ENCODE measurements at places on chromosomes 7 and 10.

DNA sequence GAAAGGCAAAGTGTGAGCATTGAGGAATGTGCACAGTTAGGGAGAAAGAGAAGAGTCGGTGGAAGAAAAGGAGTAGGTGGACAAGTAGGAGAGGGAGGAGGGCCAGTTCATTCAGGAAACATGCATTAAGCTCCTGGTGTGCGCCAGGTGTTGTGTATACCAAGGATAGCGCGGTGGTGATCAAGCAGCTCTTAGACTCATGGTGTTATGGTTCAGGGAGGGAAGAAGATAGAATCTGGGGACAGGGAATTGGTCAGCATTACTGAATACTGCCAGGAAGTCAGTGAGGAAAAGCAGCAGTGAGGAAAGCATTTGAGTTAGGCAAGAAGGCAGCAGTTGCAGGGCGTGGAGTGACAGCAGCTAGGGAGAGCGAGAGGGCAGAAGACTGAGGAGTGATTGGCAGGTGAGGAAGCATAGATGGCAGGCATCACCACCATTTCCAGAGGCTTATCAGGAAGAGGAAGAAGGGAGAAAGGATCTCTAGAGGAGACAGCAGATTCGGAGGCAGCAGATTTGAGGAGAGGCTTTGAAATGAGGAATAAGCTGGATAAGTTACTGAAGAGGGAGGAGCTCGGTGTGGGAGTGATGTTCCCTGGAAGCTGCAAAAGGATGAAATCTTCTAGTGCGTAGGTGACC lies 265.6 kb downstream of the GFRA1 start:
- DNase-seq = no peak

DNA sequence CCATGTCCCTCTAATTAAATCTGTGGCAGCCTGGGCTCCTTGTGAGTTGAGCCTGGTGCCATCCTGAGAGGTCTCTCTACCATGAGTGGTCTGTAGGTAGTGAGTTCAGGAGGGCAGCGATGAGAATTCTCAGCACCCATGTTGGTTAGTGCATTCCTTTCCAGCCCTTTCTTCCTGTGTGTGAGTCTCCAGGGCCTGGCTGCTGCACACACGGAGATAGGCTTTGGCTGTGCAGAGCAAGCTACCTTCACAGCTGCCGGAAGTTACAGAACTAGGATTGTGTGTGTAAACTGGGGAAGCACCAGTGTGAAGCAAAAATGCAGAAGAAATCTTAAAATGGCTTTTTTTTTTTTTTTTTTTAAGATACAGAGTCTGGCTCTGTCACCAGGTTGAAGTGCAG lies 358.6 kb downstream of the PAXIP1 start:
- DNase-seq = no peak

DNA sequence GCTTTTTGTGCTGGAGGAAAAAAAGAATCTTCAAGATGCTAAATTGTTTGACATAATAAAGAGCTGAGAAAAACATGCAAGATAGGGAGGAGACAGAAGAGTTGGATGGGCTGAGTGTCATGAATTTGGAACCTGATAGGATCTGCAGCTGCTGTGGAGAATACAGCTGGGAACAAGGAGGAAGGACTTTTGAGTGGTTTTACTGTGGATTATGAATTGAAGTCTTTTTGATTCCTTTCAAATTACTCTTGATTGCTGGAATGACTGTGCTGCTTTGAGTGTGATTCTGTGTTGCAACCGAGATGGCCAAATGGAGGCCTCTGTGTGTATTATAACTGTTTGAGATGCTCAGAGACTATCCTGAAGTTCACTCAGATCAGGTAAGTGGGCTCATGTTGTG lies 4.0 kb downstream of the EFCAB10 start:
- DNase-seq = no peak

DNA sequence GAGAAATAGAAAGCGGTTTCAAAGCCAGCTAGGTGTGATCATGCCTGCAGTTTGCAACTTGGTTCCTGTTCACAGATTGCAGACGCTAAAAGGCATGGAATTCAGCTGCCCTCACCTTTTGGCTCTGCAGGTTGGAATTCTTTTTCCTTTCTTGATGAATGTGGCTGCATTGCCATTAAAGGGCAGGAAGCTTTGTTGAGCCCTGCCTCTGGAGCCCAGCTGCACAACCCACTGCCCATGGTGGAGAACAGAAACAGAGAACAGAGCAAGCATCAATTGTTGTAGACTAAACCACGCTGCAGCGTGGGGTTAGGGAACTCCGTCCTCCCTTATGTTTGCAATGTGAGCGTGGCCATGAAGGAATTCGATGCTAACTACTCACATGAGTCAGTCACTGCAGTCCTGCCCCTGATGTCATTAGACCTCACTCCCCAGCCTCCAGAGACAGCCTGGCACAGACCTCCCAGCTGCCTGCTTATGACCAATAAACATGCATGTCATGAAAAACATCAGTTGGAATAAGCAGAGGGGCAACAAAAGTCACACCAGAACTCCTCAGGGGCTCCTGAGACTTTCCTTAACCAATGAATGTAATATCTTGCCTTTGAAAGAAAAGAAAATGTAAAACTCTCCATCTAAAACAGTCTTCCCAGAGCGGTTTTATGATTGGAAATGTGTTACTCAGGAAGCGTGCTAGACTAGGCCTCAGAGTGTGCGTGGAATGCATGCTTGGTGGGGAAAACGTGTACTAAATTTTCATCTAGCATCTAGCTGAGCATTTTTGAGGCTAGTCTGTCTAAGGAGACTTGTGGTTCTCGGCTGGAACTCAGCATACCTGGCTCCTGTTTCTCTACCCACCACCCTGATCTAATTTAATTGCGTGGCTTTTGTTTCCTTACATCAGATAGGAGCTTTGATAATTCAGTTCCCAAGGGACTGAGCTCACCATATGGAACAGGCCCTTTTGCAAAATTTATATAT lies 232.2 kb downstream of the KIAA1217 start:
- no peak for DNase-seq

DNA sequence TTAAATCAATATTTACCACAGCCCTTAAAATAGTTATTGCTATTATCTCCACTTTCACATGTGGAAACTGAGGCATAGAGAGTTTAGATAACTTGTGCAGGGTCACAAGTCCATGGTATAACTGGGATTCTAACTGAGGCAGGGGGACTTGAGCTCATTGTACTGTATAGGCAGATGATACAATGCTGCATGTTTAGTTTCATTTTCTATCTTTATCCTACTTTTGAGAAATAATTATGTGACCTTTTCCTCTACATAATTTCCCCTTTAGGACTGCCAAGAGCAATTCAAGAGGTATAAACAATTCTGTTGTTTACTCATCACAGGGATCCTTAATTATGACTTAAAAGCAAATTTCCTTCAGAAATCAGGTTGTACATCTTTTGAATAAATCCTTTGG lies 193.1 kb downstream of the SUGCT start:
- no peak for DNase-seq

GRCh38 chr7:89809291-89809690 lies 345.0 kb upstream of the STEAP1 start:
- no peak for DNase-seq

DNA sequence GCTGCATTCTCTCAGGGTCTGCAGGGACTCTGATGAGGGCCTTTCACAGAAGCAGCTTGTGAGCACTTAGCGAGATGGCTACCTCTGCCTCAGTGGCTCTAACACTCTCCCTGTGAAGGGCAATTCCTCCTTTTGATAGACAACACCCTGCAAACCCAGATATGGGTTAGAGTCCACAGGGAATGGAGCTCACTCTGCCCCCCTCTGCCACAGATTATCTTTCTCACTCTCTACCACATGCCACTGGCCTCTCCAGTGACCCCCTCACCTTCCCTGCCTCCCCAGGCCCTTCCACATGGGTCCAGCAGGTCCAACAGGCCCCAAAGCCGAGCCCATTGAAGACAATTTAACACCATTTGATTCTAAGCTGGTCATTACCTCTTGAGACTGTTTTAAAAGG lies 72.1 kb downstream of the CCDC3 start:
- no peak for DNase-seq

- no peak for DNase-seq
These were observed 382.9 kb upstream of the NPVF start for GRCh38 chr7:25611196-25611595.

DNA sequence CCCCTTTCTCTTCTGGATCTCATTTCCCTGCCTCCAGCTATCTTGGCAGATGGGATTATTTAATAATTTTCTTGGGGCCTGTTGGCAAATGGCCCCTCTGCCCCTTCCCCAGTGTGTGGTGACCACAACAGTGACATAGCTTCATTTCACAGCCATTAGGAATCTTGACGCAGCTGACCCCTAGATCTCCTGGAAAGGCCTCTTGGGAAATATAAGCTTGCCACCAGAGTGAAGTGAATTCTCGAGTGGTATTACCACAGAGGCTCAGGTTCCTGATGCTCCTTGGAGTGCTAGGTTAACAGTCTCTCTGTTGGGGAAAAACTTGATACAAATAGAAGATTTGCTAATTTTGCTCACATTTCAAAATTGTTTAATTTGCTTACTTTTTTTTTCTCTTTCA lies 57.8 kb downstream of the AUTS2 start:
- no peak for DNase-seq

DNA sequence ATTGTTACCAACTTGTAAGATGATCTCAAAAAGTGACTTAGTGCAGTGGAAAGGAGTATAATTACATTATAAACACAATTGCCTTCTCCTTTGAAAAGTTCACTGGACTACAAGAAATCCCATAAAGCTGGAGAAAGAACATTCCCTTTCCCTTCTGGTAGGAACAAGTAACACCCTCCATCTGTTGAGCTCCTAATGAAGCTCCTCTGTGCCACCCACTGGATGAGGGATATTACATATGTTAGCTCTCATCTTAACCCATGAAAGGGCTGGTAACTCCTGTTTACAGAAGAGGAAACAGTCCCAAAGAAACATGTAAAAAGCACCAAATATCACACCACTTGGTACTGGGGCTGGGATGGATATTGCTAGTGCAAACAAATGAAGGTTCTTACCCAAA lies 8.1 kb downstream of the PGAM1 start:
- no peak for DNase-seq

DNA sequence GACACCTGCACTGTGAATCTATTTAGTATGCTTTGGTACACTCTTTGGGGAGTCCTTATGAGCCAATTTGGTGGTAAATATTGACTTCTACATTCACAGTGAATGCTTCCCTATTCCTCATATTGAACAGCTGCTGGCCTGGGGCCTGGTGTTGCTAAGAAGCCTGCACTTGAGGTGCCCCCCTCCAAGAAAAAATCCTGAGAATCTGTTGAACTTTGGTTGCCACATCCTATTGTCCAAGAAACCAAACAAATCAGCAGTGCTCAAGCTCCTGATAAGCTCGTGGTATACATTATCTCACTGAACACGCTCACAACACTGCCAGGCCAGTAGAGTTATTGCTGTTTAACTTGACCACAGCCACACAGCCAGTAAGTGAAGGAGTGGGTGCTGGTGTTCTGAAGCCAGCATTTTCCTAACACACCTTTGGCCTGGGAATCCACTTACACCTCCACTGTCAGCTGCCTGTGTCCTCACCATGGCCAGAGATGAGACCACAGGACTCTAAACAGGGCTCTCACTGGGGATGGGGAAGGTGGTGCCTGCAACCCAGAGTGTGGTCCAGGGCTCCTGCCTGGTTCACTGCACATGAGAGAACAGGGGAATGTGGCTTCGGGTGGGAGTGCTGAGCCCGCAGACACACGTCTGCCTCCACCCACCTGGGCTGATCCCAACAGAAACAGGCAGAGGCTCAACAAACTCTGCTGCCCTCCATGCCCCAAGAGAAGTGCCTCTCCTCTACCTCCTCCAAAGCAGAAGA lies 6.7 kb downstream of the DDC start:
- DNase-seq = no peak

- no peak for DNase-seq
These were observed 1.5 kb upstream of the C10orf95 start for GRCh38 chr10:102452672-102453340.

DNA sequence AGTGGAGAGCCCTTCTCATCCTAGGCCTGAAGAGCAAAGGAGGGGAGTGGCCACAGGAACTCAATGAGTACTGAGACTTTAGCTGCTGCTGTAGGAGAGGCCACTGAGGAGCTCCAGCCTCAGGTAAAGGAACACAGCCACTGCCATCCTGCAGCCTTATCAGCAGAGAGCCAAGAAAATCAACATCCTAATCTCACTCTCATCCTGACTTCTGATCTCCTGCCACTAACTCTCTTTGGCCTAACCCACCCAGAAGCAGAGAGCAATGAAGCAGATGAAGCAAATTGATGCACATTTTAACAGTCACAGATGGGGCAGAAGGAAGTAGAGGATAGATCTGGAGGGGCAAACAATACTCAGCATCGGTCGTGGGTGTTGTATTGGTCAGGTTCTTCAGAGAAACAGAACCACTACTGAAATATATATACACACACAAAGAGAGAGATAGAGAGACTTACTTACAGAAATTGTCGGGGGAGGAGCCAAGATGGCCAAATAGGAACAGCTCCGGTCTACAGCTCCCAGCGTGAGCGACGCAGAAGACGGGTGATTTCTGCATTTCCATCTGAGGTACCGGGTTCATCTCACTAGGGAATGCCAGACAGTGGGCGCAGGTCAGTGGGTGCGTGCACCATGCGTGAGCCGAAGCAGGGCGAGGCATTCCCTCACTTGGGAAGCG lies 297.6 kb downstream of the MTERF1 start:
- no peak for DNase-seq

DNA sequence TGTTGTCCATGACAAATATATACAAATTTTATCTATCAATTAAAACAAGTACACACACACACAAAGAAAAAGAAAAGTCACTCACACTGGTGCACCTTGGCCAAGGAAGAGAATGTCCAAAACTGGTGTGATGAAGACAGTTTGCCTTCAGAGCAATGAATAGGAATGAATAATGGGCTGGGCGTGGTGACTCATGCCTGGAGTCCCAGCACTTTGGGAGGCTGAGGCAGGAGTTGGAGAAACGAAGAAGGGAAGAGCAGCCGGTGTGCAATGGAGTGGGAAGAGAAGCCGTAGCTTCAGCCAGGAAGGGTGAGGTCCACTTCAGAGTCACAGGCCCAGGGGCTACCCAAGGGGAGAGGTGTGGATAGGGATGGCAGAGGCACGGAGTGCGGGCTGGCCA lies 253.6 kb downstream of the CCSER2 start:
- DNase-seq = no peak

DNA sequence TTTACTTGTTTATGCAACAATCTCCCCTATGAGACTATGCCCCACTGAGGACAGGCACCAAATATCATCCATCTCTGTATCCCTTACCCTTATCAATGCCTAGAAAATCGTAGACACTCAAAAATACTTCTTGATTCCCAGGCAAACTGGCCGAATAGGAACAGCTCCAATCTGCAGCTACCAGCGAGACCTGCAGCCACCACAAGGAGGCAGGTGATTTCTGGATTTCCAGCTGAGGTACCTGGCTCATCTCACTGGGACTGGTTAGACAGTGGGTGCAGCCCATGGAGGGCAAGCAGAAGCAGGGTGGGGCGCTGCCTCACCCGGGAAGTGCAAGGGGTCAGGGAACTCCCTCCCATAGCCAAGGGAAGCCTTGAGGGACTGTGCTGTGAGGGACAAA lies 10.8 kb upstream of the PPP1R3C start:
- DNase-seq = no peak

- no peak for DNase-seq
These were observed 209.0 kb upstream of the ZMIZ1 start for GRCh38 chr10:78859769-78860168.

DNA sequence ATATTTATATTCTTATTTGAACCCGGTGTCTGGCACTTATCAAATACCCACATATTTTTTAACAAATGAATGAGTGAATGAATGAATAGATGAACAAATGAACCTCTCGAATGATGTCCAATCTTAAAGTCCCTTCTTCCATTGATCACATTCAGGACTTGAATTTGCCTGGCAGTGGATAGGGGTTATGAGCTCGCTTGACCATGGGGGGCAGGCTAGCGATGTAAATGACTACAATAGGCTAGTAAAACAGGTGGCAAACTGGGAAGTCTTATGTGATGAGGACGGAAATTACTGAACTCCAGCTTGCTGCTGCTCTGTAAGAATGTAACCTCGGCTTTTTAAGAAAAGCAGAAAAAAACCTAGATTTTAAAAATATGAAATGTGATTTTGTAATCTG lies 247.7 kb upstream of the DKK1 start:
- no peak for DNase-seq
